ENCODE measurements at places on chromosomes 16 and 17.
A peak's percentile ranks its signal among the peaks of the same experiment; 100 is the strongest.

GRCh38 chr16:2500918-2501750, 12.6 kb upstream of the ATP6V0C start:
- DNase-seq = peak; percentile 62

DNA sequence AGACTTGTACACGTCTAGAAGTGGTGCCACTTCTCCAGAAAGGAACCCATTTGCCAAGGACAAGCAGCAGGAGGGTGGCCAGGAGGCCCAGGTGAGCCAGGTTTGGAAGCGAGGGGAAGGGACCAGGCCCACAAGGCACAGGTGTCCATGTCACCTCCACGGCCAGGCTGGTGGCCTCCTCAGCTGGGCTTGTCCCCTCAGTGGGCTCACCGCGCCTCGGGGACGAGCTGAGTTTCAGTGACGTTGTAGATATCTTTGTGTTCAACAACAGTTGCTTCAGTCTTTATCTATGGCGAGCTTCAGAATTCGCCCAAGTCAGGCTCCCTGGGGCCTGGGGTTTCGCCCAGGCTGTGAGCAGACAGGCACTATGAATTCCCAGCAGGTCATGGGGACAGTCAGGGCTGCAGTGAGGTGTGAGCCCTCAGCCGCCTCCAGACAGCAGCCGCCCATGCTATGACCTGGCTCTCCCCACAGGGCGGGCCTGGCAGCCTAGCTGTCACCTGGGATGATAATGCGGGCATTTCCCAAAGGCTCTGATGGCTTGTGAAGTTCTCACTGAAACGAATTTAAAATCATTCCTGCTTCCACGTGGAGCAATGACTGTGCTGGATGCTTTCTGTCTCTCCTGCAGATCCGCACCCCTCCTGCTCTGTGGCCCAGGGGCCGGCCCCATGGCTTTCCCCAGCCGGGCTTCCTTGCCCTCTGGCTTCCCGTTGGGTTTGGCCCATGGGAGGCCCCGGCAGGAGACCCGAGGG, 89.5 kb downstream of the MRC2 start:
- DNase-seq = no peak

GRCh38 chr17:8927395-8927794, 38.1 kb downstream of the PIK3R5 start:
- DNase-seq = no peak

DNA sequence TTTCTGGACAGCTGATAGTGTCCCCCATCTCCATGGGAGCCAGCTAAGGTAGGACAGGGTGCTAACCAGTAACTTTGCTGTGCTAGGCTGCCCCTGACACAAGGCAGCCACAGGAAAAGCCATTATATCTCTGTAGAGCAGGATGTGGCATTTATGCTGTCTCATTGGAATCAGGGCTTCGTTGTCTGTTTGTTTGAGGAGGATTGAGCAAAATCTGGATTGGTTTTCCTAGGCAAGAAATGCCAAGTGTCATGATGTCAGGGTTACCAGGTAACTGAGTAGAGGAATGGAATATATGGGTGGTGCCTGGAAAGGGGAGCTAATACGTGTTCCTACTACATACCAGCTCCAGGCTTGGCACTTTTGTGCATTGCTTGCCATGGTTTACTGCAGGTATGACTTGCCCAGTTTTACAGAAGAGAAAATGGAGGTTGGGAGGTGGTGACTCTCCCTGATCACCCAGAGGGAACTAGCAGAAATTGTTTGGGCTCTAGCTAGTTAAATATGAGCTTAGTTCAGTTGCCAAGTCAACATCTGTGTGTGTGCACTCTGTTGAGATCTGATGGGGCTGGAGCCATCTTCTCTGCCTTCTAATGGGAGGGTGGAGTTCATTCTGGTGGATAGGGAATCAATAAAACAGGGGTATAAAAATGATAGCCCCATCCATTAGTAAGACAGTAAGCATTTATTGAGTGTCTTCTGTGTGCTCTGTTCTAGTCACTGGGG, 33.9 kb downstream of the GNAO1 start:
- DNase-seq = no peak

DNA sequence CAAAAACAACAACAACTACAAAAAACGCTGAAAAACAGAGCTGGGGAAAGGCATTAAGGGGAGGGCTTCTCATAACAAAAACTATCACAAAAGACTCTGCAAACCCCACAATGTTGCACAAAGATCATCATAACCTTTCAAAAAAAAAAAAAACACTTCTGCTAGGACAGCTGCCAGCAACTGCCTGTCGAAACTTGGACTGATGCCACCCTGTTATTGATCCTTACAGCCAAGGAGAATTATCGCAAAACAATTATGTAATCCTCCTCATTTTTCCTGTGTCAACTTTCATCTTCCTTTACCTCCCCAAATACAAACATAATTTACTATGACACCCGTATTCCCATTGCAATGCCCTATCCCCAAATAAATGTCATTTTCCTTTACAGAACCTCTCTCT, 9.3 kb downstream of the CCDC40 start:
- no peak for DNase-seq

- no peak for DNase-seq
These were observed 452.2 kb downstream of the KCNJ2 start for GRCh38 chr17:70621566-70621965.
